ENCODE measurements at places on chromosomes 7 and 10. TPM values are rescaled to one million over a fixed set of nuclear protein-coding genes. Genes with fewer than 3 reads are reported as not detected.

The TRIM56 gene
- total RNA-seq: 16.0 TPM

The NOLC1 gene
- total RNA-seq: 111 TPM

The SEMA3A gene
- total RNA-seq: 21.7 TPM

The SCIN gene
- total RNA-seq: not detected

- DNase-seq: no peak
Observed at GRCh38 chr7:133696056-133696455, 431.1 kb upstream of the LRGUK start.

- DNase-seq: no peak
Observed at GRCh38 chr7:74430961-74431466, 22.7 kb upstream of the GTF2IRD1 start.

DNA sequence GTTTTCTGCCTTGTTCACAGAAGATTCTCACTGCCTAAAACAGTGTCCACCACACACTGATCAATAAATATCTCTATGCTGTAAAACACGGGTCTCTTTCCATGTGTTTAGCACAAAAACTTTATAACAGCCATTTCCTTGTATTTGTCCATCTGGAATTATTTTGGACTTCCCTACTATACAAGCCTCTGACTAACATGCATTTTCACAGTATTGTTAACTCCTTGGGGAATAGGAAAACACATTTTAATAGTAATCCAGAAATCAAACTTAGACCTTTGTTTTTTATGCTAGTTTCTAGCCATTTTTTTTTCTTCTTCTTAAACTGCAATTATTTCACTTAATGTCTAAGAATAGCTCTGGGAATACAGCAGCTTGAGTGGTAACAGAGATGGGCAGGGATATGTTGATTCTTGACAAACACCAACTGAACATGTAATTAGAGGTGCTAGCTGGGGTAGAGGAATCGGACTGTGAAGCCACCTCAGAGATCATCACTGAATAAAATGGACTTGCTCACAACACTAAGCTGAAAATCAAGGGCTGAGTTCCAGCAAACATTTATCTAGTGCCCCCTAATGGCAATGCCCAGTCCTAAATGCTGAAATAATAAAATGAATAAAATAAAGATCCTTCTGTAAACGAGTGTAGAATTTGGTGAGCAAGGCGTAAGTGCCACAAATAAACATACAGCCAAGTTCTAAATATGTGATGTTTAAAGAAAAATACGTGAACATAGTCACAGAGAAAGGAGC lies 593.1 kb downstream of the SORCS1 start:
- peak; percentile 3 for DNase-seq

- no peak for DNase-seq
Observed at GRCh38 chr10:109977382-109977806, 30.4 kb upstream of the ADD3 start.

- peak; percentile 82 for DNase-seq
Observed at GRCh38 chr7:130063036-130063435, 7.3 kb upstream of the KLHDC10 start.

- DNase-seq: no peak
Observed at GRCh38 chr10:26857991-26858706, 2.6 kb downstream of the ABI1 start.

DNA sequence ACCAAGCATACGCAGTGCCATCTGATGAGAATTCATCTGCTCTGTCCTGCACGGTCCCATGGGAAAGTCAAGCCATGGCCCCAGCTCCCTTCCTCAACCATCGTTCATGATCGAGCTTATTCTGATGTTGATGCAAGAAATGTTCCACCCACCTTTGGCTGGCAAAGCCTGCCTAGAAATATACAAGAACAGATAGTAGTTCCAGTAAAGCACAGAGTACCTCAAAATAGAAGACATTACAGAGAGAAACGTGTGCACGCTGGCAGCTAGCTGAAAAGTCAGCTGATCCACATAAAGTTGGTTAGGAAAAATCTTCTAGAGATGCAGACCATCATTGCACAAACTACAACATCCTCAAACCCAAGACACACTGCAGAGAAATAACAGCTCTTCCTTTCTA lies 127.0 kb downstream of the PTPRN2 start:
- no peak for DNase-seq

GRCh38 chr10:5041471-5042023 lies 37.9 kb upstream of the AKR1C2 start:
- no peak for DNase-seq

DNA sequence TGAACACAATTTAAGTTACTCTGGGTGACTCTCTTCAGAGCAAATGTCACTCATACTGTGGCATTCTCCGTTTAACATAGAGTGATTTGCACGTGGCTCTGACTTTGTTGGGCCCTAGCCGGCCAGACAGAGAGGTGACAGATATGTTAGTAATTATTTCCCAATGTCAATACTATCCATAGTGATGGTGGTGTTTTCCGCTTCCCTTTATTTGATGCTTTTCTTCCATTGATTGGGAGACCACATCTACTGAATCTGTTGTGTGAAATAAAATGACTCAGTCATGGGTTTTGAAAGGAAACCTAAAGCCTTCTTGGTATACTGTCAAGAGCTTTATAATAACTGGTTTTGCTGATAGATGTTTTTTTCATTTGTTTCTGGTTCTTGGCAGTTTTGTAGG lies 7.4 kb downstream of the AVL9 start:
- DNase-seq: no peak
